ENCODE measurements at places on chromosomes 5 and 9.

DNA sequence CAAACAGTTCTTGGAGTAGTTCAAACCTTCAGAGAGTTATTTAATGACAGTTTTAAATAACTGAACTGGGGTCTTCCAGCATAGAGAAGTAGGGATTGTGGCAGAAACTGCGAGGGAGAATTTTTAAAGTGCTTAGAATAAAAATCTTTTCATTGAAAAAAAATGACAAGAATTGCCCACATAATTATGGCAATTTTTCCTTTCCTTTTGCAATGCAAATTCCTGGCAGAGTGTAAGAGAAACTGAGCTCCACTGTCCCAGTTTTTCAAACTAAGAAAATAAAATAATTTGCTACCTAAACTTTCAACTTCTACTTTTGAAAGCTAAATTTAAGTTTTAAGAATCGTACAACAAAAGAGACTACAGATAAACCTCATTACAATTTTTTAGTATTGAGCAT is 2.3 kb upstream of the PTGER4 start:
- no peak for DNase-seq

GRCh38 chr5:131171276-131171810 is 599 bp downstream of the LYRM7 start:
- DNase-seq, result peak; percentile 1

DNA sequence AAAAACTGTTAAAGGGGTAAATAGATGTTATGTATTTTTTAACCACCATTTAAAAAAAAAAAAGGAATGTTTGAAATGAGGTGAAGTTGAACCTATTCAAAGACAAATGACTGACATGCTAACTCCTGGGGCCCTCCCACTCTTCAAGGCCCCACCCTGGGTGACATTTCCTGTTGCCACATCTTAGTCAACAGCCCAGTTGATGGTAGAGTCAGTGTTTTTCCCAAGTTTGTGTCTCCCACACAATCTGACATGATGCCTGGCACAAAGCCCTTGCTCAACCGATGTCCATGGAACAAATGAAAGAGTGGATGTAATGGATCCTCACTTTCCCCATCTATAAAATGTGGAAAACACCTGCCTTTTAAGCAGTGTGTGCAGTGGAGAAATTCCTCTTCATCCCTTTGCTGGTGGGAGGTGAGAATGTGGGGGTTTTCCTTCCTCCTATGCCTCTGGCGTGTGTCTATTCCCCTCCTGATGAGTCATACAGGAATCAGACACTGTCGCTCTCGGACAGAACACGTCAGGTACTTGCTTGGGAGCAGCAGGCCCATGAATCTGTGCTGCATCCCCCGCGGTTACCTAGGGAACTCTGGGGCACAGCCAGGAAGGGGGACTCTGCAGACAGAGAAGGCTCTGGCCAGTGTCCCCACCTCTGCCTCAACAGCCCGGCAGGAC is 13.7 kb upstream of the ADRA1B start:
- no peak for DNase-seq

DNA sequence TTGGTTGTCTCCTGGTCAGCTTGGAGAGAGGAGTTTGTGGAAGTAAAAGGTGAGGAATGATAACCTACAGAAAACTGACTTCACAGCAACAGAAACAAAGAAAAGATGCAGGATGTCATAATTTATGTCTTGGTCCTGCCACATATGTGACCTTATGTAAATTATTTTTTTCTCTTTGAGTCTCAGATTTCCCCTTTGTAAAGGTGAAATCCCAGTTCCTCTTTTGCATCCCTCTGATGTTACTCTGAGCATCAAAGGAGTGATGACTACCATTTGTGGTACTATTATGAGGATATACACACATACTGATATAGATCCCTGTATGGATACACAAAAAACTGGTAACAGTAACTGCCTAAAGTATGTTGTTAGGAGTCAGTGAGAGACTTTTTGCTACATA is 1.4 kb upstream of the THG1L start:
- DNase-seq, result no peak

GRCh38 chr9:117656002-117656401 is 48.2 kb upstream of the TLR4 start:
- peak; percentile 29 for DNase-seq

GRCh38 chr5:178327446-178327845 is 94.8 kb upstream of the PHYKPL start:
- DNase-seq, result no peak

DNA sequence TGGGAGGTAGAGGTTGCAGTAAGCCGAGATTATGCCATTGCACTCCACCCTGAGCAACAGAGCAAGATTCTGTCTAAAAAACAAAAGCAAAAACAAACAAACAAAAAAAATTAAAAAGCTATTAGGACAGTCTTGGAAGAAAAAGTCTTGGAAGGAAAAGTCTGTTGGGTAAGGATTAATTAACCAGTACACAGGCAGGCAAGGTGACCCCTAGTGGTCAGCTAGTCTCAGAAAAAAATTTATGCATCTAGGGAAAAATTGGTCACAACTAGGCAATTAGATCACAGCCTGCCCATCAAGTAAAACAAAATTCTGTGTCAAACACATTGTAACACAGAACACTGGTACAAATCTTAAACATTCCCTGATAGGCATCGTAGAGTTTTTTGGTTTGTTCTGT is 6.7 kb upstream of the ANKRD18B start:
- peak; percentile 73 for DNase-seq

- peak; percentile 87 for DNase-seq
These were observed 34.3 kb upstream of the MACIR start for GRCh38 chr5:103224118-103224893.

- DNase-seq, result no peak
These were observed 171.5 kb downstream of the EFNA5 start for GRCh38 chr5:107499237-107499636.

DNA sequence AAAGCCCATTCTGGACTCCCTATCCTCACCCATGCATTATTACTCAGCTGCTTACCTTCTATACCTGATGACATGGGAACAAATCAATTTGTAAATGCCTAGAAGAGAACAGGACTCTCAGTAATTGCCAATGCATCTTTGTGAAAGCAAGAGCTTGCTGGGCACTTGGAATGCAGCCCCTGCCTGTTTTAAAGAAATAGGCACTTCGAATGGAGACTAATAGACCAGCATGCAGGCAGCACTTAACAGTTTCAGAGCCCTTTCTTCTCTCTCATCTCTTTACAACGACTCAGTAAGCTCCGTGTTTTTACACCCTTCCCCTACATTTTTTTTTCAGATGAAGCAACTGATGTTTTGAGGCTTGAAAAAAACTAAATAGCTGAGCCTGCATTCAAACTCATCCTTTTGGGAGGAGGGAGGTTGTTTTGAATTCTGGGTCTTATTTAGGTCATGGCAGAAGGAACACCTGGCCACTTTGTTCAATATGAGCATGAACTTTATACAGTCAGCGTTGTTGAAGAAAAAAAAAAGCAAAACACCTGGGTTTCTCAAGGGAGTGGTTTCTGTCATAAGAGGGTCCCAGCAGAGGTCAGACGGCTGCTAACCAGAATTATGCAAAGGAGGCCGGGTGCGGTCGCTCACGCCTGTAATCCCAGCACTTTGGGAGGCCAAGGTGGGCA is 34.6 kb upstream of the WHRN start:
- DNase-seq, result no peak

DNA sequence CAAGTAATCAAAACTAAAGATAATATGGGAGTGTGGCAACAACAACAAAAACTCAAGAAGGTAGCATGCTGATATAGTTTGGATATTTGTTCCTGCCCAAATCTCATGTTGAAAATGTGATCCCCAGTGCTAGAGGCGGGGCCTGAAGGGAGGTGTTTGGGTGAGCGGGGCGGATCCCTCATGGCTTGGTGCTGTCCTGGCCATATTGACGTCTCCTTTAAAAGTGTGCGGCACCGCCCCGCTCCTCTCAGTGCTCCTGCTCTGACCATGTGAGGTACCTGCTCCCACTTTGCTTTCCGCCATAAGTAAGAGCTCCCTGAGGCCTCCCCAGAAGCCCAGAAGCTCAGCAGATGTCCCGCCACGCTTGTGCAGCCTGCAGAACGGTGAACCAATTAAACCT is 25.6 kb downstream of the MED27 start:
- DNase-seq, result no peak

DNA sequence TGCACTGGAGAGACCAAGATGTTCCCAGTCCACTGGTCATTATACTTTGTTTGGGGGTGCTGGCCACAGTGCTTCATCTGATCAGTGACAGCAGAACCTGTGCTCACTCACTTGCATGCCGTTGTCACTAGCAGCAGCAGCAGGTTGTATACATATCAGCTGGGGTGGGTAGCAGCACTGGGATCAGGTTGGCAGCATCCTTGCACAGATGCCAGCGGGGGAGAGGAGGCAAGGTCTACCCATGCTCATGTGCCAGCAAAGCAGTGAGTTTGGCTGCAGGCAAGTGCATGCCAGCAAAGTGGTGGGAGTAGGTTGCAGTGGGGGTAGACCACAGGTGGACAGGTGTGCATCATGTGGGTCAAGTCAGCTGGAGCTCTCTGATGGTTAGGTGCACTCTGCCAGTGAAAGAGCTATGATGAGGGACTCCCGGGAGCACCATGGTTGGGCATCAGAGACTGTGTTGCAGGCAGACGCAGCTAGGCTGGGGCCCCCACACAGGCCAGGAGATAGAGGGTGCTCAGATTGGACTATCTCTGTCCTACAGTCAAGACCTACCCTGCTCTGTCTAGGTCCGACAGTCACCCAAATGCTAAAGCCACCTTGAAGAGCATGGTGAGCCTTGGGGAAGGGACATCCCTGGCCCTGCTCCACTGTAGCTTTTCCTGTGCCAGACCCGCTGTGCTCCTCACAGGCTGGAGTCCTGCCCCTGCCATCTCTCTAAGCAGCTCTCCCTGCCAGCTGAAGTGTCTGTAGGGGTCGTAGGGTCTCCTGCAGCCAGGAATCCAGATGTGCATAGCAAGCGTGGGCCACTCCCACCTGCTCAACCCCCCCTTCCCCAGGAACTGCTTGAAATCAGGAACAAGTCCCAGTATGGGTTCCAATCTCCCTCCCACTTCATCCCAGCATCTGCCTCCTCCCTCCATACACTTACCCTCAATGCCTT is 119.8 kb downstream of the RNF180 start:
- no peak for DNase-seq

DNA sequence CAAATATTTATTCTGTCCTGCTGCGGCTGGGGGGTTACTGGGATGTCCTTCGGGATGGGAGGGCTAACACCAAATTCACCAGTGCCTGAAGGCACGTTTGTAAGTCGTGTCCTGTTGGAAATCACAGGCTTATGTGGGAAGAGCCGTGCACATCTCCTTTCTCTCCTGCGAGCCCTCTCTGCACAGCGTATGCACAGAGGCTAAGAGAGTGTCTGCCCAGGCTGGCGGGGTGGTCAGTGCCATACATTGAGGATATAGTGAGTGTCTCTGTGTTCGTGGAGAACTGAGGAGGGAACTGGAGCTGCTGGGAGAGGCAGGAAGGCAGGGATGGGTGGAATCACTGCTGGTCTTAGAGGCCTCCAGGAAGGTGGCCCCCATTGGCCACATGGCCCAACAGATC is 110.1 kb downstream of the WNK2 start:
- DNase-seq, result no peak

GRCh38 chr9:96513622-96514021 is 63.7 kb downstream of the HABP4 start:
- peak; percentile 69 for DNase-seq

DNA sequence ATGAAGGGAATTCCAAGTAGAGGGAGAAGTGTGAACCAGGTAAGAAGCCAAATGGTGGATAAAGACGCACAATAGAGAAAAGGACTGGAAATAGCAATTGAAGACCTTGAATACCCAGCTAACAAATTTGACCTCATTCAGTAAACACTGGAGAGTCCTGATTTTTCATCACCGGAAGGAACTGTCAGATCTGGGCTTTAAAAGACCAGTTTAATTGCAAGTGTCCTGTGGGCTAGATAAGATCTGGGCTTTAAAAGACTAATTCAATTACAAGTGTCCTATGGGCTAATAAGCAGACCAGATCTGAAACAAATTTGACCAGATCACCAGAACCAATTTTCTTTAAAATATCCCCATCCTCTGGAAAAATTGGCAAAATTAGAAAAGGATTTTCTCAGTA is 380.0 kb downstream of the ACTL7B start:
- peak; percentile 37 for DNase-seq

- no peak for DNase-seq
These were observed 50.9 kb upstream of the SARDH start for GRCh38 chr9:133788819-133789717.

DNA sequence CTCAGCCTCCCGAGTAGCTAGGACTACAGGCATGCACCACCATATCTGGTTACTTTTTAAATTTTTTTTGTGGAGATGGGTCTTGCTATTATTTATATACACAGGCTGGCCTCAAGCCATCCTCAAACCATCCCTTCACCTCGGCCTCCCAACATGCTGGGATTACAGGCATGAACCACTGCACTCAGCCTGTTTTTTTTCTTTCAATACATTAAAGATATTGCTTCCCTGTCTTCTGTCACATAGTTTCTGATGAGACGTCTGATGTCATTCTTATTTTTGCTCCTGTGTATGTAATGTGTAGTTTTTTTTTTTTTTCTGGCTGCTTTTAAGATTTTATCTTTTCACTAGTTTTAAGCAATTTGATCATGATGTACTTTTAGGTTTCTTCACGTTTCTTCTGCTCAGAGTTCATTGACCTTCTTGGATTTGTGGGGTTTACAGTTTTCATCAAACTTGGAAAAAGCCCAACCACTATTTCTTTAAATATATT is 11.4 kb upstream of the RGS3 start:
- DNase-seq, result no peak

GRCh38 chr9:126058011-126058531 is 268.6 kb upstream of the MVB12B start:
- DNase-seq, result no peak

- DNase-seq, result no peak
These were observed 301.5 kb upstream of the CCNG1 start for GRCh38 chr5:163135849-163136248.

DNA sequence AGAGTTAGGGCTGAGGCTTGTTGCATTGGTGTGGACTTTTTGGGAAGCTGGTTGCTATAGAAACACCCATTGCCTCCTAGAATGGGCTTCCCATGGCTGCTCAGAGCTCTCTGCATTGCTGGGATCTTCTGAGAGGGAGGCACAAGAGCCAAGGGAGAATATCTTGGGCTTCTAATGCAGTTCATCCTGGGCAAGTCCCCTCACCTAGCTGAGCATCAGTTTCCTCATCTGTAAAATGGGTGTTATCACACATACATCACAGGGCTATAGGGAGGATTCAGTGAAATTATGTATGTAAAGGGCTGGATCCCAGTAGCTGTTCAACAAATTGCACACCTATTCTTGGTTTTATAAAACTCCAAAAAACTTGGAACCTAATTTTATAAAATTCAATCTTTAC is 106.1 kb upstream of the ALDH1B1 start:
- DNase-seq, result no peak

- DNase-seq, result no peak
These were observed 79.2 kb upstream of the SPRY4 start for GRCh38 chr5:142404046-142404477.

Measured in EH (cell line).